ENCODE measurements at places on chromosomes 5 and 9.

DNA sequence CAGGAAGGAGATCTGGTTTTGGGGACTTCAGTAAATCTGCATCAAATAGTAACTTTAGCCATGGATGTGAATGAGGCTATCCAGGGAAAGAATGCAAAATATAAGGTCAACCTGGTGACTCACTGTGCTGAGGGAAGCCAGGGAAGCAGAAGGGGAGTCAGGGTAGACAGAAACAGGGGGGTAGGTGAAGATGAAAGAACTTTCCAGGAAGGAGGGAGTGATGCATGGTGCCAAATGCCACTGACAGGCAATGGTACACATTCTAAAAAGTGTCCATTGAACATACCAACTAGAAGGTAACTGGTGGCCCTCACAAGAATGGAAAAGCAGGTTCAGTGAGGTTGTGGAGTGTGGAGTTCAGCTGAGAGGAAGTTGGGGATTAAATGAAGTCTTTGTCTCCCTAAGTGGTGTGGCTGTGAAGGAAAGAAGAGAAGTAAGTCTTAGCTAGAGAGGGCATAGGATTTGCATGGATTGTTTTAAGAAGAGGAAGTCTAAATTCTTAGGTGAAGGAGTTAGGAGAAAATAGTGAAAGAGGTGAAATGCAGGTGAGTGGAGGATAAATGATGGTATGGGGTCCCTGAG is 35.5 kb downstream of the PALM2AKAP2 start:
- H3K4me1 ChIP-seq = no peaks in the 10 kb centered on the region
- peaks cover 25% of the 10 kb centered on the region for H3K27me3 ChIP-seq
- no peak overlapping the region for H3K4me3 ChIP-seq
- no peaks in the 10 kb centered on the region for H3K36me3 ChIP-seq

- peaks cover 12% of the 10 kb centered on the region for H3K4me1 ChIP-seq
- H3K36me3 ChIP-seq = peaks cover 51% of the 10 kb centered on the region
- H3K27me3 ChIP-seq = no peaks in the 10 kb centered on the region
These were observed 100.3 kb downstream of the SYK start for GRCh38 chr9:90901933-90902332.

DNA sequence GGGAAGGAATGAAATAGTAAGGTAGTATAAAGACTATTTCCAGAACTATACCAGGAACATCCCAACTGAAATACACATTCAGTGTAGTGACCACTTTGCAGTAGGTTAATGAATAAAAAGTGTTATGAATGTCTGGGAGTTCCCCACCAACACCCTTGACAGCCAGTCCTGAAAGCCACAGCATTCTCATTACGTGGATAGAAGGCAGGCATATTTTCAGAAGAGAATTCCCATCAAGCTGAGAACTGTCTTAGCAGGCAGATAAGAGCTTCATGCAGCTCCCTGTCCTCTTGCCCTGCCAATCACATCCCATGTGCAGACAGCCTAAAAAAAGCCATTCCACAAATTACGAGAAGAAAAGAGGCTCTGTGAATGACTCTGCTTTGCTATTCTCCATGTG is 695.0 kb downstream of the DTWD2 start:
- H3K36me3 ChIP-seq = no peaks in the 10 kb centered on the region
- no peak overlapping the region for H3K27ac ChIP-seq
- no peaks in the 10 kb centered on the region for H3K27me3 ChIP-seq
- H3K4me3 ChIP-seq = no peak overlapping the region
- DNase-seq = no peak

GRCh38 chr5:158635565-158635964 is 464.2 kb downstream of the EBF1 start:
- H3K27me3 ChIP-seq = no peaks in the 10 kb centered on the region
- DNase-seq = no peak
- H3K36me3 ChIP-seq = no peaks in the 10 kb centered on the region
- no peak overlapping the region for H3K27ac ChIP-seq
- peaks cover 14% of the 10 kb centered on the region for H3K4me1 ChIP-seq
- no peak overlapping the region for H3K4me3 ChIP-seq

DNA sequence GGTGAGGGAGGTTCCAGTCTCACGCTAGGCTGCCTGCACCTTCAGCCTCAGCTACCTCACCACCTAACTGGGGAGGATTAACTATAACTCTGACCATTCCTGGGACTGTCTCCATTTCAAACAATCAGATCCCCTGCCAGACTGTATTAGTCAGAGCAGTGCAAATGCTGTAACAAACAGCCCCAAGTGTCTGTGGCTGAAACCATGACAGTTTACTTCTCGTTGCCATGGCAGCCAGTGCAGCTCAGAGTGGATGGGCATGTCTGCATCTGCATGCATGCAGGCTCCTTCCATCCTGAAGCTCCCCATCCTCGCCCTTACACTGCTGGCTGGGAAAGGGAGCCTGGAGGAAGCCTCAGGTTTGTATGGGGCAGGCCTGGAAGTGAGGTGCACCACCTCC is 86.7 kb downstream of the KCNIP1 start:
- H3K36me3 ChIP-seq = no peaks in the 10 kb centered on the region
- H3K4me3 ChIP-seq = no peak overlapping the region
- no peak overlapping the region for H3K27ac ChIP-seq
- H3K4me1 ChIP-seq = no peaks in the 10 kb centered on the region
- peaks cover 9% of the 10 kb centered on the region for H3K27me3 ChIP-seq

DNA sequence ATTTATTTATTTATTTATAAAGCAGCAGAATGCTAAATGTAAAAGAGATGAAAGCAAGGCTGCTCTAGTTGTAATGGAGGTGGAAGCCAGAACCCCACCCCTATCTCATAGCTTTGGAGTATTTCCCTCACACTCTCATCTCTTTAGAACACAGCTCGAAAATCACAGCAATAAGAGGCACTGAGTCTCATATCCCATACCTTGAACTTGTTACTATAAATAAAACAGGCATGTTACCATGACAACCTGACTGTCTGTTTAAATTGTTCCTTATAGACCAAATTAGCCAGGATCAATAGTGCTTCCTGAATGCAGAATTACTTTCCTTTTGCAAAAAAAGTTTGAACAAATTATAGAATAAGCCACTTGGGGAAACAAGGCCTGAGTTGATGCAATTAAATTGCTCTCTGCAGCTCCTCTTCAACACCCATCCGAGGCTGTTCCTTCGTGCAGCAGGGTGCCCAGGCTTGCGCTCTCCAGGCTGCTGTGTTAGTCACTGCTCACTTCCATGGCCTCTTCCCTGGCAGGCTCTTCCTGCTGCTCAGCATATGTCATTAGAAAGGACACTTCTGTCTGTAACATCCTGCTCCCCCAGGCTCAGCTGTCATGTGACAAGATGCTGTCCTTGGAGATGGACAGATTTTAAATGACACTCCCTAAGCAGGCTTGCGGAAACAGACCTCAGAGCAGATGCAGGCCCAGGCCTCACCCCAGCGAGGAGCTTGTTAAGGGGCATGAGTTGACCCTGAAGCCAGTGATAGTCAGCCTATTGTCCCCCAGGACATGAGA is 120.2 kb downstream of the CARTPT start:
- no peaks in the 10 kb centered on the region for H3K36me3 ChIP-seq
- no peaks in the 10 kb centered on the region for H3K4me1 ChIP-seq
- H3K4me3 ChIP-seq = no peak overlapping the region
- H3K27me3 ChIP-seq = no peaks in the 10 kb centered on the region

- no peak for DNase-seq
- H3K36me3 ChIP-seq = no peaks in the 10 kb centered on the region
- H3K27me3 ChIP-seq = no peaks in the 10 kb centered on the region
- H3K4me1 ChIP-seq = peaks cover 36% of the 10 kb centered on the region
These were observed 6.9 kb upstream of the EGR1 start for GRCh38 chr5:138458384-138458783.

GRCh38 chr9:38386319-38386895 is 6.1 kb upstream of the ALDH1B1 start:
- no peak for DNase-seq
- H3K4me1 ChIP-seq = no peaks in the 10 kb centered on the region
- peaks cover 15% of the 10 kb centered on the region for H3K27me3 ChIP-seq
- H3K36me3 ChIP-seq = no peaks in the 10 kb centered on the region
- no peak overlapping the region for H3K4me3 ChIP-seq
- H3K27ac ChIP-seq = no peak overlapping the region

- DNase-seq = no peak
- no peaks in the 10 kb centered on the region for H3K27me3 ChIP-seq
- peak overlapping the region; percentile 89 for H3K27ac ChIP-seq
- H3K4me1 ChIP-seq = peaks cover 93% of the 10 kb centered on the region
- peaks cover 70% of the 10 kb centered on the region for H3K36me3 ChIP-seq
These were observed 54.2 kb downstream of the FNBP1 start for GRCh38 chr9:129988607-129989361.

- no peaks in the 10 kb centered on the region for H3K4me1 ChIP-seq
- no peak for DNase-seq
- H3K27ac ChIP-seq = no peak overlapping the region
- H3K27me3 ChIP-seq = no peaks in the 10 kb centered on the region
- no peaks in the 10 kb centered on the region for H3K36me3 ChIP-seq
These were observed 778.9 kb upstream of the ZNF608 start for GRCh38 chr5:125525356-125525755.

- H3K27me3 ChIP-seq = peaks cover 6% of the 10 kb centered on the region
- H3K4me3 ChIP-seq = no peak overlapping the region
- no peak for DNase-seq
- no peak overlapping the region for H3K27ac ChIP-seq
These were observed 125.5 kb upstream of the WWC1 start for GRCh38 chr5:168165977-168166376.

DNA sequence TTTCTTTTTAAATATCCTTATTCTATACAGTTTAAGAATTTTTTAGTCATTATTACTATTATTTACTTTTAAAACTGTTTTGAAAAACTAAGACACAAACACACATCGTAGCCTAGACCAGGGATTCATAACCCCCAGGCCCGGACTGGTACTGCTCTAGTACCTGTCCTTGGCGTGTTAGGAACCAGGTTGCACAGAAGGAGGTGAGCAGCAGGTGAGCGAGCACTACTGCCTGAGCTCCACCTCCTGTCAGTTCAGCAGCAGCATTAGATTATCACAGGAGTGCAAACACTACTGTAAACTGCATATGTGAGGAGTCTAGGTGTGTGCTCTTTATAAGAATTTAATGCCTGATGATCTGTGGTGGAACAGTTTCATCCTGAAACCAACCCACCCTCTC is 357.0 kb downstream of the PTPRD start:
- DNase-seq = no peak
- no peak overlapping the region for H3K4me3 ChIP-seq
- H3K36me3 ChIP-seq = no peaks in the 10 kb centered on the region
- H3K4me1 ChIP-seq = no peaks in the 10 kb centered on the region
- H3K27me3 ChIP-seq = no peaks in the 10 kb centered on the region

DNA sequence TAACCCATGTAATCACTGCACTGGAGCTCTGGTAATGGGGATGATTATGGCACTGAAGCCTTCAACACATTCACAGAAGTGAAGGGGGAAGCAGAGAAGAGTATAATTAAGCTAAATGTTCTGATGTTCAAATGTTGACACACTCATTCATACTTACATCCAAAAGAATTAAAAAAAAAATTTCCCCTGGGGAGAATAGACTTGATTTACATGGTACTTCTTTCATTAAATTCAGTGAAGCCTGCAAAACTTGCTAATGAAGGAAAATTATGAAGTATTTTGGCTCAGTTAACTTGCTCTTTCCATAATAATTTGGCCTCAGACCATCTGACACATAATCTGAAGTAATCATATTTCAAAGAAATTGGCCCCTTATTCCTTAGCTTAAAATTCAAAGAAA is 428.8 kb downstream of the SH3GL2 start:
- H3K36me3 ChIP-seq = no peaks in the 10 kb centered on the region
- no peak overlapping the region for H3K4me3 ChIP-seq
- H3K27me3 ChIP-seq = no peaks in the 10 kb centered on the region
- H3K27ac ChIP-seq = no peak overlapping the region
- no peak for DNase-seq
- H3K4me1 ChIP-seq = no peaks in the 10 kb centered on the region

DNA sequence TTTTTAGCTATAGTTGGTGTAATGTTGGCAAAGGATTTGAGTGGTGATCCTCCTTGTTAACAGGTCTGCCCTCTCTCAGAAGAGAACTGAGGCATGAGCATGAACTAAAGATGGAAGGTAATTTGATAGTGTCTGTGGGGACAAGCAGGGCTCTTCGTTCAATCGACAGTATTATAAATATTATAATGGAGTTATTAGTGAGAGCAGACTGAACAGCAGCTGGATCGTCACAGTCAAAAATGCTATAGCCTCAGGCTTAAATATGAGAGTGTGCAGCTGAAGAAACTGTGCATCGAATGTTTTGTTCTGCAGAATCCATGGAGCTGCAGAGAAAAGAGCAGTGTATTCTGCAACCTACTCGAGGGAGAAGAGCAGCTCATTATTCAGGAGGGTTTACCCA is 757.3 kb downstream of the DNAH5 start:
- H3K36me3 ChIP-seq = no peaks in the 10 kb centered on the region
- no peak overlapping the region for H3K27ac ChIP-seq
- no peak for DNase-seq
- no peaks in the 10 kb centered on the region for H3K27me3 ChIP-seq

- H3K27me3 ChIP-seq = no peaks in the 10 kb centered on the region
- H3K4me1 ChIP-seq = peaks cover 34% of the 10 kb centered on the region
- peak overlapping the region; percentile 69 for H3K27ac ChIP-seq
- H3K4me3 ChIP-seq = peak overlapping the region; percentile 38
These were observed 35.5 kb downstream of the ARHGEF37 start for GRCh38 chr5:149616727-149617285.

- H3K4me1 ChIP-seq = peaks cover 68% of the 10 kb centered on the region
- H3K36me3 ChIP-seq = peaks cover 70% of the 10 kb centered on the region
- H3K4me3 ChIP-seq = no peak overlapping the region
- no peaks in the 10 kb centered on the region for H3K27me3 ChIP-seq
- DNase-seq = no peak
- peak overlapping the region; percentile 47 for H3K27ac ChIP-seq
These were observed 61.6 kb downstream of the FNBP1 start for GRCh38 chr9:129981180-129981907.

GRCh38 chr5:136014049-136015002 is 14.5 kb upstream of the TGFBI start:
- no peak for DNase-seq
- H3K27me3 ChIP-seq = peaks cover 21% of the 10 kb centered on the region
- no peak overlapping the region for H3K27ac ChIP-seq
- H3K4me1 ChIP-seq = no peaks in the 10 kb centered on the region
- no peaks in the 10 kb centered on the region for H3K36me3 ChIP-seq

DNA sequence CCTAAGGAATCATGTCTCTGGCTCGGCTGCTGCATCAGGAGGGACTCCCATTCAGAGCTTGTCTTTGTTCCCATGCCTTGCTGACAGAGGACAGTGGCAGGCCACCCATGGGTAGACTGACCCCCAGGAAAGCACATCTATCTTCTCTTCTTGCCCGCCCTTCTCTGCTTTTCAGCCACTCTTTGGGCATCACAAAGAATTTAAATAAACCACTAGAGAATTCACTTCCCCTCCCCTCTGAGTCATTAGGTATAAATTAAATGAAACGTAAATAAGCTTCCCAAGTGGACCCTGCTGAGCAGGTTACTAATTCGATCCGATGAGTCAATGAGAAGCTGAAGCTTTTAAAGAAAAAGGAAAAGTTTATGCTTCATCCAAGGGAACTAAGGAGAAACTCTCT is 97.0 kb downstream of the DRD1 start:
- no peaks in the 10 kb centered on the region for H3K4me1 ChIP-seq
- no peak for DNase-seq
- H3K4me3 ChIP-seq = no peak overlapping the region

- no peak overlapping the region for H3K4me3 ChIP-seq
- H3K27ac ChIP-seq = no peak overlapping the region
- DNase-seq = no peak
These were observed 58.0 kb downstream of the GRAMD2B start for GRCh38 chr5:126481243-126481642.
